Epithelial cell of esophagus (primary cell): ENCODE measurements at places on chromosomes 3 and 15.

GRCh38 chr3:72448858-72449257 lies 399.4 kb downstream of the SHQ1 start:
- DNase-seq = peak; percentile 46

GRCh38 chr3:123353850-123354233 lies 95.0 kb downstream of the ADCY5 start:
- DNase-seq = peak; percentile 68

DNA sequence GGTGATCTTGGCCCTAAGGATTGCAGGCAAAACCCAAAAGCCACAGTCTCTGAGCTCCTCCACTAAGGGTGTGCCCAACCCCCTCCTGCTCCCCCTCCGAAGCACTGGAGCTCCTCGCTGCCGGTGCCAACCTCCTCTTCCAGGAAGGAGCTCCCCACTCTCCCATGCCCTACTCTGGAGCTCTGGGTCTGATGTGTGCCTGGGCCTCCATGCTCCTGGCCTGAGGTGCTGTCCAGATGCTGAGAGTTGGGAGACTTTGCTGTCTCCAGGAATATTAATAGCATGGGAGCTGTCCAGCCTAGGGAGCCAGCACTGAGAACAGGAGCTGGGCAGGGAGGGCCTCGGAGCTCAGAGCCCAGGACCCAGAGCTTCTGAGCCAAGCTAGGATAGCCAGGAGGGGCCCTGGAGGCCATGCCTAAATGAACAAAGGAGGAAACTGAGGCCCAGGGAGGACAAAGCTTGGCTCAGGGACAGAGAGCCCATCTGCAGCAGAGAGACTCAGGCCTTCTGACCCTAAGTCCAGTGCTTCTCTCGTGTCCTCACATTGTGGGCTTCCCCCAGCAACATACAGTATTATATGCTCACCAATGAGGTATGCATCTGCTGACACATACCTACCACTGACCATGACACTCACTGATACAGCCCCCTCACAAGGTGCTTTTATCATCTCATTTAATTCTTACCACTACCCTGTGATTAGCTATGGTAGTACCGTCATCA lies 36.9 kb upstream of the HERC1 start:
- DNase-seq = peak; percentile 86

GRCh38 chr3:158488670-158489069 lies 82.3 kb upstream of the MLF1 start:
- peak; percentile 7 for DNase-seq

GRCh38 chr15:64522226-64522823 lies 61.9 kb downstream of the ZNF609 start:
- no peak for DNase-seq

GRCh38 chr3:65473736-65474135 lies 565.0 kb downstream of the MAGI1 start:
- DNase-seq = peak; percentile 58

DNA sequence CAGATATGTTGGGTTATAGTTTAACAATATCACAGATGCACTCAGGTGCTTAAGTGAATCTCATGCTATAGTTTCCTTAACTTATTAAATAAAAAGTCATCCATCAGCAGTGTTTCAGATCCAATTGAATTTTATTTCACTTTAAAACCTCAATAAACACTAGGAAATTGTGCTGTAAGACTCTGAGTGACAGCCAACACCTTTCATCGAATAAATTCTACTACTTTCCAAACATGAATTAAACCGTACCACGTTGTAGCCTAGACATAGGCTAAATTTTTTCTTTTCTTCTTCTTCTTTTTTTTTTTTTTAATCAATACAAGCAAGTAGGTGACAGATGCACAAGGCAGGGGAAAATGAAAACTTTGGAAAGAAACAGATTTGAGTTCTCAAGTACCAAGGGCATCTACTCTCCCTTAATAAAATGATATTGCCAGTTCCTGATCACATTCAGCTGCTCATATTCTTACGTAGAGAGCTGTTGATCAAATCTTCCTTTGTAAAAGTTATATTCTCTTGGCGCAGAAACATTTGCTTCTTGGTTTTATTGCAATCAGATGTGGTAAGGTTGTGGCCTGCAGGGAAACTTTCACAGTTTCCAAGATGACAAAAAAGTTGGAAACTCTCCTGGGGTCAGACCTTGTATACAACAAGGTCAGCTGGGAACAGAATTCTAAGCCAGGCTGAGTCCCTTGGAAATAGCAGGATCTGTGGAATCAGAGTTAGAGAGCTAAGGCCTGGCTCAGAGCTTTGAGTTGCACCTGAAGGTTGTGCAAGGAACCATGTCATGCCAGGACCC lies 147.7 kb downstream of the CD47 start:
- DNase-seq = no peak

- peak; percentile 94 for DNase-seq
Observed at GRCh38 chr15:40787344-40787841, 17.6 kb downstream of the C15orf62 start.

DNA sequence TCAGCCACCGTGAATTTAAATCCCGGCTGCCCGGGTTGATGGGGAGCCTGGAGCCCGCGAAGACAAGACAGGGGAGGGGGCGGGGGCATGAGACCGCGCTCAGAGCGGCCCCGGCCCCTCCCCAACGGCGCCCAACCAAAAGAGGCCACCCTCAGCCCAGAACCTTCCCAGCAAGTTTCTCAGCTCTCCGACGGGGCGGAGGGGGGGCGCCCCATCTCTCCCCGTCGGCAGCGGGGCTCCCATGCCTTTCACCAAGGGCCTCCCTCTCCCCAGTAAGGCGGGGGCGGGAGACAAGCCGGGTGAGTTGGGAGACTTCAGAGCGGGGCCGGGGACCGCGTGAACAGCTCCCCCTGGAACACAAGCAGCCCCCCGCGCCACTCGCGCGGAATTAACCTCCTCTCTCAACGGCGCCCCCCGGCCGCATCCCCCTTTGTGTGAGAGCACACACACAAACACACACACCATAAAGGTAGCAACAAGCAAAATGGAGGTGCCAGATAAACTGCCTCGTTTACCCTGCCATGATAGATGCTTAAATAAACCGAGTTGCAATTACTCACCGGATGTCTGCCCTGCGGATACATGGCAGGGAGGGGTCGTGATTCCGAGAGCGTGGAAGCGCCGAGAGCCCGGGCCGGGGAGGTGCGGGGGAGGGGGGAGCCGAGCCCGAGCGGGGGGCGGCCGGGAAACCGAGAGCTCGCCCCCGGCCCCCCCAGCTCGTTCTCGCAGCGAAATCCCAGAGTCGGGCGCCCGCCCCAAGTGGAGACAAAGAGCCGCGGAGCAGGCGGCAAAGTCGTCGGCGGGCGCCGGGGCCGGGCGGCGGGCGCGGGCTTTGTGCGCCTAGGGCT lies 1.3 kb downstream of the TLE3 start:
- DNase-seq = peak; percentile 72

DNA sequence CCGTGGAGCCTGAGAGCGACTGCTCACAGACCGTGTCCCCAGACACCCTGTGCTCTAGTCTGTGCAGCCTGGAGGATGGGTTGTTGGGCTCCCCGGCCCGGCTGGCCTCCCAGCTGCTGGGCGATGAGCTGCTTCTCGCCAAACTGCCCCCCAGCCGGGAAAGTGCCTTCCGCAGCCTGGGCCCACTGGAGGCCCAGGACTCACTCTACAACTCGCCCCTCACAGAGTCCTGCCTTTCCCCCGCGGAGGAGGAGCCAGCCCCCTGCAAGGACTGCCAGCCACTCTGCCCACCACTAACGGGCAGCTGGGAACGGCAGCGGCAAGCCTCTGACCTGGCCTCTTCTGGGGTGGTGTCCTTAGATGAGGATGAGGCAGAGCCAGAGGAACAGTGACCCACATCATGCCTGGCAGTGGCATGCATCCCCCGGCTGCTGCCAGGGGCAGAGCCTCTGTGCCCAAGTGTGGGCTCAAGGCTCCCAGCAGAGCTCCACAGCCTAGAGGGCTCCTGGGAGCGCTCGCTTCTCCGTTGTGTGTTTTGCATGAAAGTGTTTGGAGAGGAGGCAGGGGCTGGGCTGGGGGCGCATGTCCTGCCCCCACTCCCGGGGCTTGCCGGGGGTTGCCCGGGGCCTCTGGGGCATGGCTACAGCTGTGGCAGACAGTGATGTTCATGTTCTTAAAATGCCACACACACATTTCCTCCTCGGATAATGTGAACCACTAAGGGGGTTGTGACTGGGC lies 7.3 kb downstream of the FAM131A start:
- no peak for DNase-seq

DNA sequence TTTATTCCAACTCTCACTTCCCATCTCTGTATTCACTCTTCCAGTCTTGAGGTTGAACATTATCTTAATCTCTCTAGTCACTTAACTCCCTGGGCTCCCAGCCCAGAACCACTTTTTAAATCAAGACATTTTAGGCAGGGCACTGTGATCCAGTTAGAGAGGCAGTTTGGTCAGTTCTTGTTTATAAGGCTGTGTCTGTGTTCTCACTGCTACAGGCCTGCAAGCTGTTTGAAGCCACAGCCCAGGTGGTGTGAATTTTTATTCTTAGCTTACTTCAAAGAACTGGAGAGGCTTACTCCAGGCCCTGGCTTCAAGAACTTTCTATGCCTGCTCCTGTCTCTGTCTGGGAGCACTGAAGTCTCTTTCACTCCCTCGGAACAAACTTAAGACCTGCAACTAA lies 906.1 kb downstream of the CADM2 start:
- no peak for DNase-seq

DNA sequence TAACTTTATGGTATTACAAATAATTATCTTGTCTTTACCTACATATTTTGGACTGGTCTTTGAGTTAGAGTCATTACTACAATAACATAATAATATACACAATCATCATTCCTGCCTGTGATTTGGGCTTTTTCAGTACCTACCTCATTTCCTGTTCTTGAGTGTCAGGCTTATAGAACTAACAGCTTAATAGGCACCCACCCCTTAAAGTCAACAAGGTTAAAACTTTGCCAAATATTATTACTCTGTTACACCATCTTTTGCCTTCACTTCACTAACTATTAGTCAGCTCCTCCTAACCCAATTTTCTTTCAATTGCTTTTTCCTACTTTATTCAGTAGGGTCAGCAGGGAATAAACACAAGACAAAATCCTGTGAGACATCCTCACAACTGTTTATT lies 488.7 kb upstream of the AGTR1 start:
- no peak for DNase-seq

GRCh38 chr3:126606001-126606400 lies 47.3 kb upstream of the C3orf22 start:
- no peak for DNase-seq

DNA sequence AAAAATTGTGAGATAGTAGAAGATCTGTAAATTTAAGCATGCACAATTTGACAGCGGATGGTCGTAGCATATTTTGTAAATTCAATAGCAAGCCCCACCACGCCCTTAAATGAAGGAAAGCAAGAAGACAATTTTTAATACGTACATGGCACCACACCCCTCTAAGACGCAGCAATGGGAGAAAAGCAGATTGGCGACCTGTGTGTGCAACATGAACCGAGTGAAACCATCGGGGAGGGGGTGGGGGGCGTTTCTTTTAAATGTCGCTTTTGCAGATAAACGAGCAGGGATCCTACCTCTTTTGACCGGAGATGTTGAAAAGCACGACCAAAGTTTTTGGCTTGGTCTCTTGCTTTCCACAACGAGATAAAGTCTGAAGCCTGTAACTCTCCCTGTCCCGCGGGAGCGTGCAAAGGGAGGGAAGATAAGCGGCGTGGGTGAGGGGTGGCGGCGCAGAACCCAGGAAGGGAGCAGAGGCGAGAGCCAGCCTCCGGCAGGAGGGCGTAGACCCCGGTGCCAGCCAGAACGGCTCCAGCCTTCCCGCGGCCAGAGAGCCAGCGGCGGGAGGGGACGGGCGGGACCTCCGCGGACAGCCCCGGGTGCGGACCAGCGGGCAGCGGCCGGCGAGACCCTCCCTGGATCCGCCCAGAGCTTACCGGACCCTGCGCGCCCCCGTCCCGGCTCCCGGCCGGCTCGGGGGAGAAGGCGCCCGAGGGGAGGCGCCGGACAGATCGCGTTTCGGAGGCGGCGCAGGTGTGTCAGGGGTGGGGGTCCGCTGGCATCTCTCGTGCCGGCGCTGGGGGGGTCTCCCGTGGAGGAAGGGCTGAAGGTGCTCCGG lies at the start of gene CHL1:
CHL1 (plus strand) TSS at position 453 of the 838 bp plus-strand sequence. CDS start 123,014 bp downstream, outside the sequence.
- no peak for DNase-seq

DNA sequence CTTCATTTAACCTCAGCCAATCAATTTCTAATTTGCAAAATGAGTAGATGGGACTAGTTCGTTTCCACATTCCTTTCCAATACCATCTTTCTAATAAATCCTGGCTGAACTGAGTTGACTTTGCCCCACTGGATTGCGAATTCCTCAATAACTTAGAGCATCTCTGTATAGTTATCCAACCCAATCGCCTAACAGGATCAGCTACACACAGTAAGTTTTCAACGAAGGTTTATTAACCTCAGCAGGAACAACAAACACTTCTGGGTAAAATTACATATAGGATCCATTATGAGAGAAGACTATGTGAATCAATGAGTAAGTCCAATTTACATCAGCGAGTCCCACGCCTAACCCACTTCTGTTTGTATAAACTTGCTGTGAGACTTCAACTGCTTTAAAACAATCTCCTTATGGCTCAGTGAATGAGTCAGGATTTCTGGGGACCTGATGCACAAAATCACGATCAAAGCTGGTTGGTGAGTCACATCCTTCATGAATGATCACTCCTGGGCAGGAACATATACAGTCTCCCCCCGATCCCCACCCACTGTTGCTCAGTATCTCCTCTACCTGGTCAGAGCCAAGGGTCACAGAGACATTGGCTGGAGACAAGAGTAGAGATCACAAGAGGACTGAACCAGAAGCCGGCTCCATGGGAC lies 142.8 kb downstream of the EDEM1 start:
- DNase-seq = peak; percentile 91

DNA sequence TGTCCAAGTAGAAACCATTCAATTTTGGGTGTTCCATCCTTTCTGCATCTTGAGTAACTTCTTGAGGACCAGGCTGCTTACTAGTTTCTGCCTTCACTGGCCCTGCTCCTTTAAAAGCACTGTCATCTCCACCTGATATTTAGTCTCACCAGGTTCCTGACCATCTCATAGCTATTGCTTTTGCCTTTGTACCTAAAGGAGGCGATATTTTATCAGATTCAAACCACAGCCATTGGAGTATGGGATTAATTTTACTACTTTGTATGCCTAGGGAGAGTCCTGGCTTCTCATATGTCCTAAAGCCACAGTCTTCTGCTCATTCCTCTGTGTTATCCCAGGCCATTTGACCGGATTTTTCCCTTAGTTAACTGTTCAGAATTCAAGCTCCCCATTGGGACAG lies 51.8 kb upstream of the RFX7 start:
- peak; percentile 29 for DNase-seq

- no peak for DNase-seq
Observed at GRCh38 chr3:144859161-144859560, 887.5 kb downstream of the DIPK2A start.

GRCh38 chr3:52001443-52001974 lies 5.8 kb upstream of the RPL29 start:
- peak; percentile 67 for DNase-seq

GRCh38 chr3:99119385-99119784 lies 217.9 kb upstream of the DCBLD2 start:
- DNase-seq = peak; percentile 6
